Fibroblast of skin of right biceps (primary cell): ENCODE measurements at places on chromosomes 7 and 10.
A peak's percentile ranks its signal among the peaks of the same experiment; 100 is the strongest.

DNA sequence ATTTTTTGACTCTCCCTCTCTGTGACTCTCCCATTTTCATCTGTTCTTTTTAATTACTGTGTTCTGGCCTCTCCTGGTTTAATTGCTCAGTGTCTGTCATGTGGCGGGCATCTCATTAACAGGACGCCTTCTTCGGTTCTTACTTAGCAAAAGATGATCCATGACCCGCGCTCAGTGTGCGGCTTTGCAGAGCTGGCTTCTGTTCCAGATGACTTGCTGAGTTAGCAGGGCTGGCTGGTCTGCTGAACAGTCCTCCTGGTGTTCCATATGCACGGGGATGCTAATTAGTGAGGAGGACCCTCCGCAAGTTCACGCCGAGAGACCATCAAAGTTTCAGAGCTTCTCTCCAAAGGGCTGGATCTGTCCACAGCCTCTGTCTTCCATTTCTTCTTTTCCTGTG, 258.6 kb upstream of the MKI67 start:
- DNase-seq = no peak

DNA sequence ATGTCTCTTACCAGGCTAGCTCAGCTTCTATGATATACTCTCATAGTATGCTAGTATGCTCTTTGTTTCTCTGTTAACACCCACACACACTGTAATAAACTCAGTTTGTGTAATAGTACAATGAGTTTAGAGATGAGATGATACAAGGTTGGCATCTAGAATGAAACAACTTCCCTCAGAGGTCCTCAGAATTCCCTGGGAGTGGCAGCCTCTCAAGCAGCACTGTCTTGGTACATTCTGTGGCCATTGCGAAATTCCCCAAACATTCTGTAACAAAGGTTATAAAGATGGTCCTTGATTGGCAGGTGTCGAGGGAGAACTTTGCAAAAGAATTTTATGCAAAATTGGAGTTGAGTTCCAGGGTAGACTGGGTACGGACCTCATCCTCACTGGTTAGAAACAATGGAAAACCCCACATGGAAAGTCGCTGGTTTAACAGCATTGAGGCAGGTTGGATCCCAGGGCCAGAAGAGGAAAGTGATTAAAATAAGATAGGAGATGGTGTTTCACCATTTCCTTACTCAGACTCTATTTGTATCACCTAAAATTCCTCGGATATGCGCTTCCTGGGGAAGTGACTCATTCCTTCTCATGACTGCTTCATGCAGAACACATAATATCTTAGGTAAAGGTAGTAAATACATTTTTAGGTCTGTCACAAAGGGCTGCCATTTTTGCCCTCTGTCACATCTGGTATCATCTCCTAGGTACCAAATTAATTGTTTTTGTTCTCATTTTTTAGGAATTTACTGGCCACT, 657.8 kb downstream of the SORCS1 start:
- DNase-seq = peak; percentile 6

GRCh38 chr10:8919280-8919679, 864.8 kb downstream of the GATA3 start:
- DNase-seq = no peak

DNA sequence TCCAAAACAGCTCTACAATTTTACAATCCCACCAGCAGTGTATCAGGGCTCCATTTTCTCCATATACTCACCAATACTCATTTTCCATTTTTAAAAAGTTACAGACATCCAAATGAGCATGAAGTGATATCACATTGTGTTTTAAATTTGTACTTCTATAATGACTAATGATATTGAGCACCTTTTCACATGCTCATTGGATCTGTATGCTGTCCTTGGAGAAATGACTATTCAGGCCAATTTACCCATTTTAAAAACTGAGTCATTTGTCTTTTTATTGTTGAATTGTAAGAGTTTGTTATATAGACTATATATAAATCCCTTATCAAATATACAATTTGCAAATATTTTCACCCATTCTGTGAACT, 162.0 kb downstream of the MAGI2 start:
- DNase-seq = no peak

- peak; percentile 86 for DNase-seq
These were observed 43.9 kb downstream of the GRK5 start for GRCh38 chr10:119251315-119251708.

- DNase-seq = no peak
These were observed 39.3 kb downstream of the RBM17 start for GRCh38 chr10:6128087-6128486.

GRCh38 chr7:151125846-151126481, 39.7 kb downstream of the AGAP3 start:
- DNase-seq = peak; percentile 26
